ENCODE measurements at places on chromosomes 3 and 15. TPM values are rescaled to one million over a fixed set of nuclear protein-coding genes. Genes with fewer than 3 reads are reported as not detected.

- no peak for DNase-seq
These were observed 41.0 kb upstream of the IREB2 start for GRCh38 chr15:78396976-78397375.

The CDHR4 gene
- total RNA-seq, result not detected

- DNase-seq, result no peak
These were observed 250.2 kb upstream of the MME start for GRCh38 chr3:154829929-154830328.

The RPP25 gene
- 0.10 TPM for total RNA-seq

DNA sequence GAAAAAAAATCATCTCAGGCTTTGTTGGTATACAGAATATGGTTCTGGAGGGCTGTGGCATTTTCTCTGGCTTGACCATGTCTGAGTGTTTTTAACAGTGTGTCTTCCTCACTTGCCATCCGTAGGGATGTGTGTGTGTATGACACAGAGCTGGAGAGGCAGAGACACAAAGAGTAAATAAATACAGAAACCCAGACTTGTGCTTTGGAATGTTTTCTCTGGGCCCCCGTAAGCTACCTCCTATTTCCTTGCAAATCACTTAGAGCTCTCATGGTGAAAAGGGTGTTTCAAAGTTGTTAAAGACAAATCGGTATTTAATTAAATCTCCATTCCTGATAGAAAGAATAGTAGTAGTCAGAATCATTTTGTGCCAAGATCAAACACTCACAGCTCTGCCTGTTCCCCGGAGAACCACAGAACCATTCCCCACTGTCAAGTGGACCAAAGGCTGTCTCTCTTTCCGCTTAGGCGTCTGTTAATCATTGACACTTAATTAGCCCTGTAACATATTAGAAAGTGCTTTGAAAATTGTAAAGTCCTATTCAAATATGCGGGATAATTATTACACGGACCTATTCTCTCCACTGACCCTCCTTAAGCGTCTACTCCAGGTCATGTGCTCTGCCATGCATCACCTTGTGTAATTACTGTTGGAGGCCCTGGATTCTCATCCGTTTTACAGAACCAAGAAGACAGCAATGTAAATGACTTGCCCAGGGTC, 313.6 kb upstream of the TLE3 start:
- DNase-seq, result no peak
